ENCODE measurements at places on chromosomes 13 and 19.

DNA sequence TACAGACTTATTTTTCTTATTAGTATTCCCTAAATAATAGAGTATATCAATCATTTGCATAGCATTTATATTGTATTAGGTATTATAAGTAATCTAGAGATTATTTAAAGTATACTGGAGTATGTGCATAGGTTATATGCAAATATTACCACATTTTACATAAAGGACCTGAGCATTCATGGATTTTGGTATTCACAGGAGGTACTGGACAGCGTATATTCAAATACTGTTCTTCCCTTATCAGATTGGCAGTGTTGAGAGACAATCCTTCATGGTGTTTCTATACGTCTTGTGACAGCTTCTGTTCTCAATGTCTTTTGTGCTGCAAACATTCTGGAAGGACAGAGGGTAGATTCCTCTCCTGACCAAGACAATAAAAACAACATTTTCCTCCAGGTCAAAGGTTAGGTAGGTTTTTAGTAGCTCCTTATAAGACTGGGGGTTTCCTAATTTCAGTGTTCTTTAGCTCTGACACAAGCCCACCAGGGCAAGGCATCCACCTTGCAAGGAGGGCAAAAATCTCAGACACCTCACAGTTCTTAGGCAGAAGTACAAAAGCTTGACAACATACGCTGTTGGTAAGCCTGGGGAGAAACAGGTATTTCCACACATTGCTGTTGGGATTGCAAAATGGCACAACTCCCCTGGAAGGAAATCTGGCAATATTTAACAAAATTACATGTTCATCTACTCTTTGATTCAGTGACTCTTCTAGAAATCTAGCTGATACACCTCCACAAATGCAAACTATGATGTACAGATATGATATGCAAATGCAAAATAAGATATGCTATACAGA, 20.6 kb upstream of the PCCA start:
- no peak for DNase-seq

DNA sequence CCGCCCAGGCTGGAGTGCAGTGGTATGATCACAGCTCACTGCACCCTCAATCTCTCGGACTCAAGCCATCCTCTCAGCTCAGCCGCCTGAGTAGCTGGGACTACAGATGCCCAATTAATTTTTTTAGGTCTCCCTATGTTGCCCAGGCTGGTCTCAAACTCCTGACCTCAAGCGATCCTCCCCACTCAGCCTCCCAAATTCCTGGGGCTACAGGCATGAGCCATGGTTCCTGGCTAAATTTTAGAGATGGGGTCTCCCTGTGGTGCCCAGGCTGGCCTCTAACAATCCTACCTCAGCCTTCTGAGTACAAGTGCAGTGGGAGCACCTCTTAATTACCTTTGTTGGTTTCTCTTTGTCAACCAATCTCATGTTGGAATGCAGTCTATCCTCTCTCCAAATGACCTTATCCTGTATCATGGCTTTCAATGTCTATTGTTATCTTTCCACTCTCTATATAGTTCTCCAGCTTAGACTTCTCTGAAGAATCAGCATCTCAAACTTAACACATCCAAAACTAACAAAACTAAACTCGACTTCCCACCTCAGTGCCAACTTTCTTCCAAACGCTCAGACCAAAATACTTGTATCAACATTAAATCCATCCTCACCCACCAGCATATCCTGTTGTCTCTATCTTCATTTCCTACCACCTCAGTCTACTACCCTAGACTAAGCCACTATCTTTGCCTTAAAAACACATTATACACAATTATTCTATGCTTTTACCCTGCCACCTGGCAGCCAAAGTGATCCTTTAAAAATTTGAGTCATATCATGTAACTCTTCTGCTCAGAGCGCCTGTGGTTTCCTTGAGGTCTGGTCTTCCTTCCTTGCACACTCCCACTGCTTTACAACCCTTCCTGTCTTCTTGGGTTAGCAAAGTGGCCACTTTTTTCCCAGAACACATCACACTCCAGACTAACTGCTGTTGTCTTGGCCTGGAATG, 6.7 kb downstream of the TPT1 start:
- DNase-seq, result peak; percentile 64

GRCh38 chr19:12095111-12095790, 30.7 kb downstream of the ZNF844 start:
- no peak for DNase-seq

- no peak for DNase-seq
Measured at GRCh38 chr13:114131583-114132418, 622 bp downstream of the RASA3 start.

GRCh38 chr19:15239337-15239949, 7.2 kb upstream of the EPHX3 start:
- DNase-seq, result no peak

DNA sequence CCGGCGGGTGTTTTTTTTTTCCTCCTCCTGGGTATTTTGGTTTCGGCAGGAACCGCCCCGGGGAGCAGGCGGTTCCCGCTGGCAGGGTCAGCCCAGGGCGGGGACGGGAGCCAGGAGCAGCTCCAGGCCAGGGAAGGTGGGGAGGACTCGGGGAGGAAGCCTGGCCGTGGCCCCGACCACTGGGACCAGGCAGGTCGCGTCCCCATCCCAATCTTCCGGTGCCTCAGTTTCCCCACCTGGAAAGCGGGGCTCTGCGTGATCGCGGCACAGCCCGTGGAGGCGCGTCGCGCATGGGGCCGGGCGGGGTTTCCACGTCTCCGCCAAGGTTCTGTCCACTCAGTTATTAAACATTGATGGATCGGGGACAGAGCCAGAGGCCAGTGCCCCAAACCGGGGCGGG, 34.8 kb downstream of the IL12RB1 start:
- DNase-seq, result no peak

Measured in endodermal cell (in vitro differentiated cells).